ENCODE measurements at places on chromosomes 7 and 10. TPM values are rescaled to one million over a fixed set of nuclear protein-coding genes. Genes with fewer than 3 reads are reported as not detected.

Gene TUBAL3
- not detected for total RNA-seq

Gene PDE1C
- 25.8 TPM for total RNA-seq

DNA sequence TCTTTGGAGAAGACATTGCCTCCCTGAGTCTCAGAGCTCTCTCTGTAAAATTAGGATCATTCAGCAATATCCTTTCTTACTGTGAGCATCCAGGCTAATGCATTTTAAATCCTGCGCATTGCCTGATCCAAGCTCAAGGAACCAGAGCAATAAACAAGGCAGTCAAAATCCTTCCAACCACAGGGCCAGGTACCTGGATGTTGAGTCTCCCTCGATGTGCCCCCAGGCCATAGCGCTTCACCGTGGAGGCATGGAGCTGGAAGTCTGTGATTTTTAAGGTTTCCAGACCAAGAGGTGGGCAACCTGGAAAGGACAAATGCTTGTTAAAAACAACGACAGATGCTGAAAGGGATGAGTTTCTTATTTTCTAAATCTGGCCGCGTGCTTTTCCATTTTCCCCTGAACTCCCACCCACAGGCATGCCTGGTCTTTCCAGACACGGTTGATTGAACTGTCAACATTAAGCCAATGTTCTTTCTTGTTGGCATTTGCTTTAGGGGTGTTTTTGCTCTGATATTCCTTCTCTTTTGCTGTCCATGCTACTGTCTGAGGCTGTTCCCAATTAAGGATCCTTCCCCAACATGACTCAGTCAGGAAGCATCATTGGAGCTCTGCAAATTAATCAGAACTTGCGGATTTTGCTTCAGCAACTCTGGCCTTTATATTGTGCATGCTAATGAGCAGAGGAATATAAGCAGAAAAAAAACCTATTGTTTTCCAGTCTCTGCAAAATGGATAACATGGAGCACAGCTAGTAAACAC lies 29.0 kb downstream of the CPXM2 start:
- no peak for DNase-seq

Gene CLEC5A
- total RNA-seq = 10.8 TPM

Gene ZSCAN25
- total RNA-seq = 10.6 TPM

GRCh38 chr10:47339186-47339735 lies 8.9 kb upstream of the RBP3 start:
- DNase-seq = no peak

Gene PLXNA4
- 34.9 TPM for total RNA-seq

GRCh38 chr7:1567896-1568510 lies 1.8 kb downstream of the PSMG3 start:
- no peak for DNase-seq

Gene LRRC18
- 0.48 TPM for total RNA-seq

Gene ITGA8
- total RNA-seq = 1.7 TPM

Gene SPDYE1
- total RNA-seq = not detected

GRCh38 chr10:113003052-113003451 lies 53.0 kb downstream of the TCF7L2 start:
- no peak for DNase-seq

DNA sequence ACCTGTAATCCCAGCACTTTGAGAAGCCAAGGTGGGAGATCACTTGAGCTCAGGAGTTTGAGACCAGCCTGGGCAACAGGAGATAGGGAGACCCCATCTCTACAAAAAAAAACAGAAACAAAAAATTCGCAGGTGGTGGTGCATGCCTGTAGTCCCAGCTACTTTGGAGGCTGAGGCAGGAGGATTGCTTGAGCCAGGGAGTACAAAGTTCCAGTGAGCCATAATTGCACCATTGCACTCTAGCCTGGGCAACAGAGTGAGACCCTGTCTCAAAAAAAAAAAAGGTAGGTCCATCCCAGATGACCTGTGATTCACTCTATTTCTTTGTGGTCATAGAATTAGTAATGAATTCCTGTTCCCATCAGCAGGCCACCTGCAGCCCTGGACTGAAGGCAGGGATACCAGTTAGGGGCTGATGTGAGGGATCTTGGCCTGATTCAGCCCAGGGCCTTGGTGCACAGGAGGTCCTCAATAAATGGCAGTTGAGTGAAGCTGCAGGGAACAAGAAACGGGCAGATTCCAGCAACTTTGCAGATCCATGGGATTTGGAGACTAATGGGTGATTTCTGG lies at the start of gene MYH16:
MYH16 (plus strand) TSS at position 364 of the 570 bp plus-strand sequence.
- no peak for DNase-seq

Gene ANXA8
- total RNA-seq = 32.5 TPM

- no peak for DNase-seq
These were observed 51.6 kb upstream of the RPA3 start for GRCh38 chr7:7769710-7770627.

GRCh38 chr10:113959383-113959760 lies 84.3 kb upstream of the ADRB1 start:
- DNase-seq = no peak

- no peak for DNase-seq
These were observed 31.8 kb downstream of the SMURF1 start for GRCh38 chr7:99112097-99112496.
